ENCODE measurements at places on chromosomes 6 and 20.

- no peak for DNase-seq
Observed at GRCh38 chr20:11895861-11896387, 21.8 kb upstream of the BTBD3 start.

GRCh38 chr6:53029761-53030160 is 34.7 kb upstream of the GSTA4 start:
- DNase-seq, result no peak

GRCh38 chr20:37759761-37760209 is 66.0 kb downstream of the CTNNBL1 start:
- DNase-seq, result no peak

GRCh38 chr6:35893246-35893645 is 27.7 kb downstream of the SRPK1 start:
- no peak for DNase-seq

DNA sequence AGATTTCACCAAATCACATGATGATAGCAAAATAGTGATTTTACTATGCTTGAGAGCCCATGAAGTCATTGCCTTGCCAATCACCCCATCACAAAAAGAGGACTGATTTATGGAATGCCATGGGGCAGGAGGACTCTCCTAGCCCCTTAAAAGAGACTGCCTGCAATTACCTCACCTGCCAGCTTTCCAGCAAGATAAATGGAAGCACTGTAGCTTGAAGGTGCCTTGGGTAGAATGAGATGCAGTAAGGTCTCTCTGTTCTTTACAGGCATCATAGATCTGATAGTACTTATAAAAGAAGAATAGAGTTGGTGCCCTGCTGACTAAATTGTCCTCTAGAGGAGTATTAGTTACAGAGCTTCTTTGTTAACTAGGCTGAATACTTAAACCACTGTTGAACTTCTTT is 242.3 kb downstream of the TMEM242 start:
- DNase-seq, result no peak

DNA sequence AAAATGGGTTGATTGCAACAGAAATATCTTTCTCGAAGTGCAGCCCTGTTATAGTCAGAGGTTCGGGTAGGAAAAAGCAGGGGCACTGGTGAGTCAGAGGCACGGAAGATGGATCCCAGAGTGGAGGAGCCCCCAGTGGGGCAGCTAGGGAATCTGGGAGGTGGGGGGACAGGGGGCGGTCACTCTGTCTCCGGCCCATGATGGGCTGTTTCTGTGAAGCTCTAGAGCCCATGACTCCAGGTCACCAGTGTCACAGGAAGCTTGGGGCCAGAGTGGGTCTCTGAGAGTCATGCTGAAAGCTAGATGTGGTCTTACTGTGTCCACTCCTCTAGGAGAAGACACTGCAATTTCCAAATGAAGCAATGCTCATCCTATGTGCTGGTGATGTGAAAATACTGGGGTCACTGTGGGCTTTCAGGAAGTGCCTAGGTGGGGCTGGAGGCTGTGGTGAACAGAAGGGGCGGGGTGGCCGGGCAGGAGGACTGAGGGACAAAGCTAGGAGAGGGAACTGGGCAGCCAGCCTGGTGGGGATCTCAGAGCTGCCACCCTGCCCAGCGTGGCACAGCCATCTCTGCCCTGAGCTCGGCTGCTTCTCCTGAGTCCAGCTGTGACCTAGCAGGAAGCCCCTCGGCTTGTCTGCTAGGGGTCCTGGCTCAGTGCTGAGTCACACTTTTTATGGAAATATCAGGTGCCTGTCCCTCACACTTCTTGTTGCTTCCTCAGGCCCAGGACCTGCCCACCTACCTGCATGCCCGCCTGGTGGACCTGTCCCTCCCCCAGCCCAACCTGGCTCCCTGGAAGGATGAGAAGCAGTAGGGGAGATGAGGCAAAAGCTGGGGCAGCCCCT is 54.2 kb downstream of the IRF4 start:
- no peak for DNase-seq

DNA sequence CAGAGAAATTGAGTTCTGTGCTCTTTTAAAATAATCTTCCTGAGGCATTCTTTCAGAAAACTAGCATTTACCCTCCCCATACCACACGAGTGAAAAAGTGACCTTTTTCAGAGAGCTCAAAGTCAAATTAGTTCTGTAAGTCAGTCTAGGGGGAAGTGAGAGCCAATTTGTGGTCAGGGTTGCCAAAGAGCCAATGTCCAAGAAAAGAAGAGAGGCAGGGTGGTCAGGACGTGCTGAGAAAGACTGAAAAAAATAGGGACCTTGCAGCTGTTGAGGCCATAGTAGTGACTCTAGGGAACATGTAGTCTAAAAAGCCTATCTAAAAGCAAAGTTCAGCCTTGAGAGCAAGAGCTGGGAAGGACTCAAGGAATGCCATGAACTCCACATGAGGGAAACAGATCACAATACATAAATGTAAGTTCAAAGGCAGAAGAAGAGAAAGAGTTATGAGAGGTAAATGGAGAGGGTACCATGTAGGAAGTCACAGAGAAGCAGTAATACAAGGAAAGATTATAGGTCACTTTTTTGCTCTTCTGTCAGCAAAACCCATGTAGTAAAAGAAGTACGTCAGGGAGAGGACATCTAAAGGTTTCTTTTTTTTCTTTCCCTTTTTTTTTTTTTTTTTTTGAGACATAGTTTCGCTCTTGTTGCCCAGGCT is 565.1 kb upstream of the FLRT3 start:
- DNase-seq, result no peak

- peak; percentile 57 for DNase-seq
Observed at GRCh38 chr6:137313928-137314855, 95.0 kb upstream of the IFNGR1 start.

GRCh38 chr6:23559587-23560343 is 566.2 kb upstream of the NRSN1 start:
- DNase-seq, result no peak

GRCh38 chr6:168968228-168968627 is 285.4 kb downstream of the THBS2 start:
- no peak for DNase-seq

GRCh38 chr6:71031912-71032311 is 75.1 kb upstream of the B3GAT2 start:
- DNase-seq, result no peak

GRCh38 chr6:93684339-93684738 is 265.0 kb upstream of the EPHA7 start:
- DNase-seq, result no peak

DNA sequence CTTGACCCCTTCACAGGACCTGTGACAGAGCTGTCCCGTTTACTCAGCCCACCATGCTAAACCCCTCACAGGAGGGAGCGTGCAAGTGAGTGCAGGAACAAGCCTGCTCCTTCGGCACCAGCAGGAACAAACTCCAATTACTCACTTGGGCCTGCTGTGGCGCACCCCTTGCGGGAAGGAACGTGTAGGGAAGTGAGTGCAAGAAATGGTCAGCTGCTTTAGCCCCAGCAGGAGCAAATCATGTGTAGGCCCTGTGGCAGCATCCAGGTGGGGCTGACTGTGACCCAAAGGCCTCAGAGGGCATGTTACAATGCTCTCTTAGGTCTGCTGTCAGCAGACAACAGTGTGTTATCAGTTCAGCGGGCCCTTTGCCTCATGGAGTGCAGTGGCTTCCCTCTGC is 574.4 kb downstream of the PRKN start:
- no peak for DNase-seq

DNA sequence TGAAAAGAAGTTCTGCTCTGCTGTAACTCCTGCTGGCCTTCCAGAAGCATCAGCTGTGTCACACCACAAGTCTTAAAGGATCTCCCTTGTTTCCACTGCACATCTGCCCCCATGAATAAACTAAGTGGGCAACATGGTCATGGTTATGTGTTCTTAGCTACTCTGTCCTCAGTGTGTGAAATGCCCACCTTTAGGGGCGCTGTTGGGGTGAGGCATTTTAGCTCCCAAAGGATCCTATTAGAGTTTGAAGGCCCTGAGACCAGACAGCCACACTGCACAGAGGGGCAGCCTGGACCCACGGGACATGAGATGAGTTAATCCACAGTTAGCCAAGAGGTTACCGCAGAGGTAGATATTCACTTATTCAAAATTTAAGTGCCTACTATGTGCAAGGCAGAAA is 294.3 kb upstream of the QKI start:
- no peak for DNase-seq

- no peak for DNase-seq
Observed at GRCh38 chr20:25402583-25402982, 4.9 kb upstream of the GINS1 start.

GRCh38 chr6:155084431-155085123 is 89.5 kb downstream of the TIAM2 start:
- no peak for DNase-seq

GRCh38 chr6:29633534-29633905 is 537 bp upstream of the GABBR1 start:
- DNase-seq, result no peak

- no peak for DNase-seq
Observed at GRCh38 chr6:130862370-130862769, 35.2 kb downstream of the SMLR1 start.

GRCh38 chr20:59603781-59604541 is at the start of gene PHACTR3:
TSS of gene PHACTR3 (plus strand) at chr20:59604540. CDS start at chr20:59605015, 475 bp downstream.
- DNase-seq, result no peak

- no peak for DNase-seq
Observed at GRCh38 chr6:137261361-137261760, 42.2 kb upstream of the IFNGR1 start.

DNA sequence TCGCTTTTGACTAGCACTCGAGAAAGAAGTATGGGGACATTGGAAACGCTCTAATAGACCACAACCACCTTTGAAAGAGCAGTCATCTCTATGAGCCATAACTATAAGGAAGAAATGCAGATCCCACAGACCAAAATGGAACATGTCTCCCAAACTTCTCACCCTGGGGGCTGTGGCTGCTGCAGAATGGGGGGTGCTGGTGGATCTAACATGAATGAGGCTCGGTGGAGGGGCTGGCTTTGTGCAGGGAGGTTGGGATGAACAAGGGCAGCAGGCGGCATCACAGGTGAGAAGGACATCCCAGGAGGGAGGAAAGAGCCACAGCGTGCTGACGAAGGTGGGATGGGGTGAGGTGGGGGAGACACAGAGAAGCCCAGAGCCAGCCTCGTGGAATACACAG is 10.5 kb upstream of the CCR6 start:
- no peak for DNase-seq

DNA sequence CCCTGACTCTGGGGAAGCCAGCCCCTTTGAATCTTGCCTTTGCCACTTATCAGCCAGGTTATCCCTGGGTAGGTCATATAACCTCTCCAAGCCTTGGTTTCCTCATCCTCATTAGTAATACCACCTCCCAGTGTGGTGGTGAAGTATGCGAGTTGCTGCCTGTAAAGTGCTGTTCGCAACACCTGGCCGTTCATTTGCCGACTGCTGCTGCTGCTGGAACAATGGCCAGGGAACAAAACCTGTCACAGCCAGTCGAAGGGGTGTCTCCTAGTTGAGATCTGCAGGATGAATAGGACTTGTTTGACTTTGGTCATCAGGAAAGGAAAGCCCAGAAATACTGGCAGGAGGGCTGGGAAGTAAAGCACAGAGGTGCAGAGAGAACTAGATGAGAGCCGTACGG is 6.1 kb downstream of the MANBAL start:
- no peak for DNase-seq

DNA sequence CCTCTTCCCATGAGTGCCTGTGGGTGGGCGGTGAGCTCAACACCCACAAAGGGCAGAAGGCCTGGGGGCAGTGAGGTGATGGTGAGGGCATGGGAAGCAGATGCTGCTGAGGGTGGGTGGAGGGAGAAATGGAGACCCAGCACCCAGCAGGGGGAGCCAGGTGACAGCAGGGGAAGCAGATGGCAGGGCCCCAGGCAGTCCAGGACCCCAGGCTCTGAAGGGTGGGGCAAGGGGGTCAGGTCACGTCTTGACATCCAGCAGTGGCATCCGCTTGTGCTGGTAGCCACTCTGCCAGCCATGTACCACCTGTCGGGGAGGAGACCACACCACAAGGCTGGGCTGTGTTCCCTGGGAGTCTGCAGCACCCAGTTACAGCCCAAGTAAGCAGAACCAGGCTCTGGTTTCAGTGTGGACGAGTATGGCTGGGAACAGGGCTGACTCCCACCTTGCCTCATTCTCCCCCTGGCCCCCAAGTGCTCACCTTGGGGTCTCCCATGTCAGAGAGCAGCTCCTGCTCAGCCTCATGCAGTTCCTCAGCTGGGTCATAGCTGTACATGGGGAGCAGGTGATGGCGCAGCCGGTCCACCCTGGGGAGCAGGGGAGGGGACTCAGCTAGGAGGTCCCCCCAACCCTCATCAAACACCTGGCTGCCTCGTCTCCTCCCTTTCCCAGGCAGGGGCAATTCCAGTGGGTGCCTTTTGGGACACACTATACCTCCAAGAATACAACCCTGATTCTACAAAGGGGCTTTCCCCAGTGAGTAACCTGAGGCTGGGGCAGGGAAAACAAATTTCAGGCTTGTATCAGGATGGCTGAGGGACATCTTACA is 2.0 kb downstream of the SMIM29 start:
- no peak for DNase-seq

- DNase-seq, result no peak
Observed at GRCh38 chr6:63307581-63308246, 12.1 kb downstream of the LGSN start.

- DNase-seq, result no peak
Observed at GRCh38 chr6:118509009-118509617, 39.0 kb upstream of the PLN start.

DNA sequence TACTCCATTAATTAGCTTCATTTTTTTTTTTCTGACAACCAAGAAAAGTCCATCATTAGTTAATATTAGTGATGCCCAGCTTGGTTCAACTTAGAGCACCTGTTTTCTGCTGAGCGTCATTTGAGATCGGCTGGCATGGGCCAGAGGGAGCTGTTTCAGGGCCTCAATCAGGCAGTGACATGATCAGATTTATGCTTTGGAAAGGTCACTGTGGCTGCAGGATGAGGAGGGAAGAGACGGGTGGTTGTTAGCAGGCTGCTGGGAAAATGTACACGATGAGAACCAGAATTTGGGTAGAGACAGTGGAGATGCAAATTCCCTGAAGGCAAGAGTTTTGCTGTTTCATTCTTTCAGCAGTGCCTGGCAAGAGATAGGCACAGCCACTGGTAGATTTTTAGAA is 4.4 kb upstream of the STX16 start:
- DNase-seq, result no peak

DNA sequence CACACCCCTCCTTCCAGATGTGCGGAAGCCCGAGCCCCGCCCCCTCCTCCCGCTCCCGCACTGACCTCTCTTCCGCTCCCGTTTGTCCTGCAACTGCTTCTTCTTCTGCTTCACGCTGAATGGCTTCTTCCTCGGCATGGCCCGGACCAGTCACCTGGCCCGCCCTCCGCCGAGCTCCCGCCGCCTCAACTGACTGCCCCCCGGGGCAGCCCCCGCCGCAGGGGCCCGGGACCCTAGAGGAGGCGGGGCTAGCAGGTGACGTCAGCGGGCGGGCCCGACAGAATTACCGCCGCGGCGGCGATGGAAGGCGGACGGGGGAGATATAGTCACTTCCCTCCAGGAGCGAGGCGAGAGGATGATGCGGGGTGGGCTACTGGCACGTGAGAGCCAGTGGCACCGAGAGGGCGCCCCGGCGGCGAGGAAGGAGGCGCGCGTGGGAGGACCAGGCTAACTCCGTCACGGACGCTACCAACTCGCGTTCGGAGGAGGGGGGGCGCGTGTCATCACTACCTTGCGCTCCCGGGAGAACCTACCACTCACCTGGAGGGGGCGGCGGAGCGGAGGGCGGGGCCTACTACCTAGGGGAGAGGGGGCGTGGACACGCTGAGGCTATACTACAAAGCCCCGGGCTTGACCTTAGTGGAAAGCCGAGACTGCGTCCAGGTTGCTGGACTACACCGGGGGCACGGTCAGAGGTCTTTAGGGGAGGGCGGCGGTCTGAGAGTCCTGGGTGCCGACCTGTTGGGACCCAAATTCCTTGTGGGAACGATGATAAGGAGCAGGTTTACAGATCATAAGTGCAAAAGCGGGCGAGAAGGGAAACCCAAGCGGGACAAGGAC is at the start of gene GNL1:
GNL1 (minus strand) TSS at position 424 of the 840 bp plus-strand sequence; CDS start at position 138, 286 bp downstream.
- peak; percentile 99 for DNase-seq

Data from stimulated activated CD8-positive, alpha-beta memory T cell treated with anti-CD3 and anti-CD28 coated beads, Interleukin-4, amount 100 ng/mL, for 1 hour (primary cell).